C1 segment of cervical spinal cord (tissue), 14 donors: ENCODE measurements at places on chromosomes 7 and 10.

- DNase-seq, result no peak
These were observed 176.0 kb upstream of the SVIL start for GRCh38 chr10:29810816-29811215.

DNA sequence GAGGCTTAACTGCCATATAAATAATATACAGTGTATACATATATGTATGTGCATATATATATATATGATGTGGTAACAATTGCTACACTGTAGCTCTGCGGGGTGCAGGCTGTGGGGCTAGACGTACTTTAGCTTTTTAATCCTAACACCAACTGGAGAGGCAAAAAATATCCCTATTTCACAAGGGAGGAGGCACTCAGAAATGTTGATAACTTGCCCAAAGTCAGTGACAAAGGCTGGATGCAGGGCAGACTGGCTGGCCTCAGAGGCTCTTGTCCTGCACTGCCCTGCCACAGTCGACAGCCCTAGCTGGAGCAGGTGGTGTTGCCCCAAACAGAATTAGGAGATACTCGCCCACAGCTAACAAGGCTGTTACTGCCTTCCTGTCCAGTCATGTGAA lies 1.5 kb upstream of the RELN start:
- peak; percentile 79 for DNase-seq

DNA sequence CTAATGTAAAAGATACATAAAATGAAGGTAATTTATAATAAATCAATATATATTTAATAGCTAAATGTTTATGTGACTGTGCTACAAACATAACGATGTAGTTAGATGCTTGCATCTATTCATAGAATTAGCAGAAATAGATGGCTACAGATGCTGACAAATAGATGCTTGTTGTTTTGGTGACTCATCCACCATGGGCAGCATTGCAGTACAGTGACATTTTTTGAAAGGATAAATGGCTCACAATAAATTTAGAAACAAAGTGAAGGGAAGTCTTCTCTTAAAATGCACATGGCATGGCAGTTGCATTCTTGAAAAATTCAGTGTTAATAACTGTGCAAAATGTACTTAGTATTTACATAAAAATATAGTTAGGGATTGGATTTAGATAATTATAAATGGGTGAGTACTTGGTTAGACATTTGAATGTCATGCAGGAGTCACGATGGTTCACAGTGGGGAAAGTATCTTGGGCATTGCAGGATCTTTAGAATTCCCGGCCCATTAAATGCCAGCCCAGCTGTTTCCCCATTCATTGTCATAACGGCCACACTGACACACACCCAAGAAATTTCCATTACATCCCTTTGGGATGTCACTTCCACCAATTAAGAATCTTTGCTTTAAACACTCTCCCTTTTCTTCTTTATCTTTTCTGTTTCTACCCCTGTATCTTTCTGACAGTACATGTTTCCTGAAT lies 564.1 kb downstream of the ATRNL1 start:
- no peak for DNase-seq

DNA sequence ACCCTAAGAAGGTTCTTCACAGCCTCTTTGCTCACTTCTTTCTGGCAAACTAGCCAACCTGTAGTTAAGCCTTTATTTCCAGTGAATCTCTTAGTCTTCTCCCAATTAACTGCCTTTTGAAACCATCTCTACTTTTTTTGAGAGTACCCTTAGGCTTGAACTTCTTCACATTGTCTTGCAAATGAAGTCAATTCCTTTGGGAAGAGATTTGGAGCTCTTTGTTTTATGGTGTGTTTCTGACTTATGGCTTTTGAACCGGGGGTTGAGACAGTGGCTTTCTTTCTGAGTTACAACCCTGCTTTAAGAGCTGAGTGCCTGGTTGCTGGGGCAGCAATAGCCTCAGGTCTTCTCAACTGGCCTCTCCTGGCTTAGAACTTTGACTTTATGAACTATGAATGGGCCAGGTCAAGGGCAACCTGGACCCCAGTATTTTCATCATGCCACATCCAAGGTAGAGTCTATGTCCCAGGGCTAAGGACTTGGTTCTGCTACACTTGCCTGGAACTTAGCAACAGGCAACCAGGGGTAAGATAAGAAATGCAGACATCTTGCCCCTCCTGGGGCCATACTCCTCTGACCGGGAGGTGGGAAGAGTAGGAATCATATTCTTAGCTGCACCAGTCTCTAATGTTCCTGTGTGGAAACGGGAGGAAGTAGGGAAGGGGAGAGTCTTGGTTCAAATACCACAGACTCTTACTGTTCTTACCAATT lies 53.0 kb downstream of the SP4 start:
- no peak for DNase-seq

DNA sequence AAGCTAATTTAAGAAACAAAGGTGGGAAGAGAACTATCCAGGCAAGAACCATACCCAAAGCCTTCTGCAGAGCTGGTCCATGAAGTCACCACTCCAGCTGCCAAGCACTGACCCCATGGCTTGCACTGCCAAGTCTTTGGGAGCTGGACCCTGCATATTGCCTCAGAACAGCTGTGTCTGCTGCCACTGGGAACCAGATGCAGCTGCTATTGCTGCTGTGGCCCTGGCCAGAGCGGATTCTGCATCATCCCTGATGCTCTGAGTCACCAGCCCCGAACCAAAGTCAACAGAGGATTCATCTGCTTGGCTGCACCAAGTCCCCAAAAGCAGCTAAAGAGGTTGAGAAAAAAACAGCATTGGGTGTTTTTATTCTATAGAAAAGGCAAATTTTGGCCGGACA lies 39.2 kb upstream of the GSAP start:
- DNase-seq, result no peak

- no peak for DNase-seq
These were observed 14.3 kb downstream of the EIF4EBP2 start for GRCh38 chr10:70418229-70418628.

DNA sequence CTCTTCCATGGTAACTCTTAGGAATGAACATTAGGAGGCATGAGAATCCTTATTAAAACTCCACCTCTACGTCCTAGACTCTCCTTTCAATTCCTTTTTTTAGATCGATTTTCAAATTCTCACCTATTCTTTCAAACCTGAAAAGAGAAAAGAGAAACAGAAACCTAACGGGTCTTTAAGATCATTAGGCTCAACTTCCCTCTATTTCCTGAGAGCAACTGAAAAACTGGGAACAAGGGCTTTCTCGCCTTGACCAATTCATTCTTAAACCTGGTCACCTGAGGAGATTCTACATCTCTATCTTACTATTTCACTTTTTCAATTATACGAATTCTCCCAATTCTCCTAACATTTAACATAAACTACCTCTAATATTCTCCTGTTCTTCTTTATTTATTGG lies 2.8 kb downstream of the TFEC start:
- no peak for DNase-seq

- no peak for DNase-seq
These were observed 276.2 kb downstream of the MDFIC start for GRCh38 chr7:115198143-115198542.

GRCh38 chr10:634256-634655 lies 55.2 kb downstream of the DIP2C start:
- DNase-seq, result no peak

DNA sequence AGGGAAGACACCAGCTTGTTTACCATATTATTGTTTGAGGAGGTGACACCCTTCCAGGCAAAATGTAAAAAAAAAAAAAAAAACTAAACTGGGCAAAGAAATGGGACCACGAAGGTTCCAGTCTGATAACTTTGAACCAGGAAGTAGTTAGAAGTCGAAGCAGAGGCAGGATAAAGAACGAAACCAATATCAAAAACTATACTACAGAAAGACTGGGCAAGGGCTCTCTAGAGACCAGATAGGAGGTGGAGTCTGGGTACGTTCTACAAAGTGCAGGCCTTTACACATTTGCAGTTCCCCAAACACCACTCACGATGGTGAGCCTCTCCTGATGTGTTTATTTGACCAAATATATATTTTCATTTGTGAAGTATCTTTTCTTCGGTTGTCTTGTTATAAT lies 125.7 kb upstream of the CDK1 start:
- no peak for DNase-seq

DNA sequence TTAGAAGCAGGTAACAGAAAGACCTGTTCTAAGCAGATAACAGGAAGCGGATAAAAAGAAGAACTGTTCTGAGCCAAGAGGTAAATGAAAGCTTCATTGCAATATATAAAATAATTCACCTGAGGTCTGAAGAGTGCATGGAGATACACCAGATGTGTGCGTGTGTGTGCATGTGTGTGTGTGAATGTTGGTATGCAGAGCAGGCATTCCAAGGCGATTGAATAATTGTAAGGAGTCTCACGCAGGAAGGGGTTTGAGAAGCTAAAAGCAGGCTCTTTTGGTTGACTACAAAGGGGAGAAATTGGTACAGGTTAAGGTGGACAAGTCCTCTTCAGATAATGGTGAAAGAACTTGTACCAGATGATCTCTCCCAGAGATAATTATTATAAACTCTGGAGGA lies 450.6 kb downstream of the DNAJB9 start:
- no peak for DNase-seq

DNA sequence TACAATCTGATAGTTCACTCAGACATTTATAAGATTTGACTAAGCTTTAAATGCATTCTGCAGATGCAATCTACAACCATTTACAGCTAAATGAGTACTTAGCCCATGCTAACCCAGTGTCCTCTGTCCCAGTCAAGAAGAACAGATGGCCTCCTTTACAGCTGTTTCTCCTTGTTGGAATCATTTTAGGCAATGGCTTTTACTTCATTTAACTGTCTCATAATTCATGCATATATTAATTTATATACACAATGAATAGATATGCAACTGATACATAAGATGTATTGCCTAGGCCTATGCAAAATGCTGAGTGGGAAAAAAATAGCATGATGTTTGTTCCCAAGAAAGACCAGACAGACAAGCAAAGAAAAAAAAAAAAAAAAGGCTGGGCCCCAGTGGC lies 82.2 kb downstream of the TSPAN12 start:
- no peak for DNase-seq

GRCh38 chr10:20887706-20888555 lies 9.2 kb downstream of the NEBL start:
- no peak for DNase-seq

GRCh38 chr7:51328351-51328801 lies 11.8 kb upstream of the COBL start:
- no peak for DNase-seq

GRCh38 chr10:36779238-36779846 lies 346.1 kb upstream of the ANKRD30A start:
- DNase-seq, result no peak

DNA sequence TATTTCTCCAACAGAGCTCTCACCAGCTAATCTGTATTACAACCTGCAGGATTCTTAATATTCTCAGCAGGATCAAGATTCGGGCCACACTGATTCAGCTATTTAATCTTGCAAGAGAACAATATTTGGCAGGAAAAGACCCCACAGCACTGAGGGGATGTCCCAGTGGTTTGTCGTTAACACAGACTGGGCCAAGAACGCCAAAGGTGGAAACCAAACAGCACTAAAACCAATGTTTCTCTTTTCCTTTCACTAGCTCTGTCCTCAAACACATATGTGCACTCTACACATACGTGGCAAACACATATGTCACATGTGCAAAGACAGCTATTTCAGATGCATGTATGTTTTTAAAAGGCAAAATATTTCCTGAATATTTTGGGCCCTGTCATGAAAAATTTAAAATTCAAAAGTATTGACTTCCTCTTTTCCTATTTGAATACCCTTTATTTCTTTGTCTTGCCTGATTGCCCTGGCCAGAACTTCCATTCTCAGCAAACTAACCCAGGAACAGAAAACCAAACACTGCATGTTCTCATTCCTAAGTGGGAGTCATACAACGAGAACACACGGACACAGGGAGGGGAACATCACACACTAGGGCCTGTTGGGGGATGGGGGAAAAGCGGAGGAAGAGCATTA lies 51.7 kb upstream of the NEBL start:
- DNase-seq, result no peak

- no peak for DNase-seq
These were observed 127.3 kb downstream of the KCNMA1 start for GRCh38 chr10:77510294-77510693.

GRCh38 chr7:50632561-50633413 lies 67.6 kb upstream of the DDC start:
- DNase-seq, result no peak

DNA sequence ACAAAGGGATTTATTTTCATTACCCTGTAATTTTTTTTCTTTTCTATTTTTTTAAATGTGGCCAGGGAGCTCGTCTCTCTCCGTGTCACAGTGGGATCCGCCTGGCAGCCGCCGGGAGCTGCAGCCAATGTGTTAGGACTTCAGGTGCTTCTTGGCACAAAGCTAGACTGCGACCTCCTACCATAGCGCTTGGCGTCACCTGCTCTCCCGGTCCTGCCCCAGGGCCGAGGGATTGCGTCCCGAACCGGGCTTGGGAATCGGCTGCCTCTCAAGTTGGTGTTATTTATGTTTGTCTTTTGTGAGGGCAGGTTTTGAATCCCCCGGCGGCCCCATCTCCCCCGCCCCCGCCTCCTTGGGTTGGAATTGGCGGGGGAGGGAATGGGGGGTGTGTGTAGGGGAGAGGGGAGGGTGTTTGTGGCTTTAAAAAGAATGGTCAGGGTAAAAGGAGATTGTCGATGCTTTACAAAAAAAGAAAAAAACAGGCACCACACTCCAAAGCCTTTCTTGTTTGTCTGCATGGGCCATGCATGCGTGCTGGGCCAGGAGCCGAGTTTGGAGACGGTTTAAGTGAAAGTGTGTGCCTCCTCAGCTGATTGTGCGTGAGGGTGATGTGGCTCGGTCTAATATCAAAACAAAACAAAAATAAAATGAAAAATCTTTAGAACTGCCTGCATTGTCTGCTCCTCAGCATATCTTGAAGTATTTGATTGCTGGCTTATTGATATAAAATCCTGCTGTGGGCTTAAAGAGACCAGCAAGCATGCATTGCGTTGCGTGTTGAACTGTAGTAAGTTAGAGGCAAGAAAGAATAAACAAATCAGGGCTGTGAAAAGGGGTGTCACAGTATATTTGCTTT lies 1.2 kb downstream of the PPP1R9A start:
- peak; percentile 63 for DNase-seq

- DNase-seq, result no peak
These were observed 1382.0 kb upstream of the CELF2 start for GRCh38 chr10:9635691-9636090.

DNA sequence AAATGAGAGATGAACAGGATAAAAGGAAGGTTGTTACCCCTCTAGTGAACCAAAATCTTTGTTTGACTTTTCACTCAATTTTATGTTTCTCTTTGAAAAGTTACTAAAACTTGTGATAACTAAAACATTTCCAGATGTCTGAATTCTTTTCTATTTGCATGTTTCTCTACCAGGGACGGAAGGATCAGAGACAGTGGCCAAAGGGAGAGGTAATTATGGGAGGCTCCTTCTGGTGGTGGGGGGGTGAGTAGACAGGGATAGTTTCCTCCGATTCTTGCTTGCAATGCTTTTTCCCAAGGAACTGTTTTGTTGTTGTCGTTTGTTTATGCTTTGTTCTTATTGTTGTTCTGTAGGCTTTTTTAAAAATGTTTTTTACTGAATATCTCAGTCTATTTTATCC lies 374.8 kb downstream of the INHBA start:
- DNase-seq, result no peak

DNA sequence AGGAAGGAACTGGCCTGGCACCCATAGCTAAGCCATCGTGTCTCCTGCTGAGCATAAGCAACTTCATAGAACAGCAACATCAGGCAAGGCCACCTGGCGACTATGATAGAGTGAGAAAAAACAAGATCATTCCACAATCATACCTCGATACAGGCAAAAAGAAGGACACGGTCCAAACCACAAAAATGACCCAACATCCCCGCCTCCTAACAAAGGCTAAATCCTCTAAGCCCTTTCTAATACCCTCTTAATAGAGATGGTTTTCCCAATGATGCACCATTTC lies 40.2 kb upstream of the SVOPL start:
- no peak for DNase-seq

GRCh38 chr10:24385776-24386175 lies 176.8 kb downstream of the KIAA1217 start:
- DNase-seq, result no peak
